Natural killer cell treated with Interleukin-12 subunit alpha and Interleukin-12 subunit beta and Interleukin-15 and Interleukin-18, amount 100 ng/mL, for 72 hours (primary cell): ENCODE measurements at places on chromosomes 5 and 9.

DNA sequence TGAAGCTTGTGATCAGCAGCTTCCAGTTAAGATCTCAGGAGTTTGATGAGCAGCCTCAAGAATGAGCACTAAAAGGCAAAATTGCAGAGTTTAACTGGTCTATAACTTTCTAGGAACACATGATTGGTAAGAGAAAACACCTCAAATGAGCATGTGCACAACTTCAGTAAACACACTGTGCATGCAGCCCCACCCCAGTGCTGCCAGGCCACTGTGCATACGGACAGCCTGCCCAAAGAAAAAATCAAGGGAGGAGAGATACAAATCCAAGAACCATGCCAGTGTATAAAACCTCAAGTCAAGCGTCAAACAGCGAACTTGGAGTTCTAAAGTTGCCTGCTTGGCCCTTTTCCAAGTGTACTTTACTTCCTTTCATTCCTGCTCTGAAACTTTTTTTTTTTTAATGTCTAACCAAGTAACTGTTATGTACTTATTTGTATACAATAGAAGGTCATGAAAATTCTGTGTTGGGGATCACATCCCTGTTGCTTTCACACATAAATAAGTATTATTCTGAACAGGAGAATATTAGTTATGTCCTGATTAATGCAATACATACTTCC, 125.6 kb upstream of the TSLP start:
- no peaks in the 10 kb centered on the region for H3K4me1 ChIP-seq
- no peak overlapping the region for H3K27ac ChIP-seq
- DNase-seq, result no peak
- H3K4me3 ChIP-seq, result no peak overlapping the region
- H3K27me3 ChIP-seq, result no peaks in the 10 kb centered on the region

DNA sequence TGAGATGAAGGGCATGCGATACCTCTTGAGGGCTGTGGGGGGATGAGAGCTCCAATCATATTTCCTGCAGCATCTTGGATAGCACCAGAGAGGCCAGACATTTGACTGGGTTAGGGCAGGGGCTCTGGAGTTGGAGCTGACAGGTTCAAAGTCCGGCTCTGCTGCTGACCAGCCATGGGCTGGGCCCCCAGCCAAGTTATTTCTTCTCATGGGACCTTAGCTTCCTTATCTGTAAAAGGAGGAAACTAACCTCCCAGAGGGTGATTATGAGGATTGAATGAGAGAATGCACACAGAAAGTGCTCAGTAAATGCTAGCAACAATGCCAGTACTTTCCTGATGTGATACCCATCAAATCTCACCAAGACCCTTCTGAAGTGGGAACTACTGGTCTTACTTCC, 65.2 kb upstream of the SLC25A51 start:
- no peaks in the 10 kb centered on the region for H3K27me3 ChIP-seq
- peaks cover 31% of the 10 kb centered on the region for H3K4me1 ChIP-seq
- H3K4me3 ChIP-seq, result no peak overlapping the region

- no peak for DNase-seq
- H3K4me1 ChIP-seq, result peaks cover 26% of the 10 kb centered on the region
- no peaks in the 10 kb centered on the region for H3K27me3 ChIP-seq
- no peaks in the 10 kb centered on the region for H3K36me3 ChIP-seq
These were observed 17.6 kb downstream of the AP3S1 start for GRCh38 chr5:115859378-115859777.

DNA sequence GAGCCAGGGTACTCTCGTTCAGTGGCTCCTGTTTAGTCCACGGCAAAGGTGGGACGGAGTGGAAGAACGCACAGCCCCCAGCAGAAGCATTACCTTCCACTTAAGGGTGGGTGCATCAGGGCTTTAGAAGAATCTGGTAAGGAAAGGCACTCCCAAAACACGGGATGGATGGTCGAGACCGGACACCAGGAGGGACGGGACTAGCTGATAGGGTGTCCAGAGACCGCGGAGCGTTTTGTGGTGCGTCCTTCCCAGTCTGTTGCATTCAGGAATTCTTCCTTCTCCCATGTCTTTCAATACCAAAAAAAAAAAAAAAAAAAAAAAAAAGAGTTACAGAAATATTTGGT, 545 bp upstream of the CTSV start:
- DNase-seq, result no peak
- no peak overlapping the region for H3K27ac ChIP-seq
- peaks cover 2% of the 10 kb centered on the region for H3K4me1 ChIP-seq

- H3K4me1 ChIP-seq, result no peaks in the 10 kb centered on the region
- no peak overlapping the region for H3K4me3 ChIP-seq
- no peak for DNase-seq
- no peaks in the 10 kb centered on the region for H3K27me3 ChIP-seq
These were observed 578.7 kb upstream of the ADAMTS16 start for GRCh38 chr5:4561403-4561802.

GRCh38 chr5:50717651-50718050, 51.2 kb downstream of the PARP8 start:
- H3K36me3 ChIP-seq, result no peaks in the 10 kb centered on the region
- peak overlapping the region; percentile 6 for H3K27ac ChIP-seq
- no peak for DNase-seq
- H3K27me3 ChIP-seq, result no peaks in the 10 kb centered on the region
- peaks cover 54% of the 10 kb centered on the region for H3K4me1 ChIP-seq

DNA sequence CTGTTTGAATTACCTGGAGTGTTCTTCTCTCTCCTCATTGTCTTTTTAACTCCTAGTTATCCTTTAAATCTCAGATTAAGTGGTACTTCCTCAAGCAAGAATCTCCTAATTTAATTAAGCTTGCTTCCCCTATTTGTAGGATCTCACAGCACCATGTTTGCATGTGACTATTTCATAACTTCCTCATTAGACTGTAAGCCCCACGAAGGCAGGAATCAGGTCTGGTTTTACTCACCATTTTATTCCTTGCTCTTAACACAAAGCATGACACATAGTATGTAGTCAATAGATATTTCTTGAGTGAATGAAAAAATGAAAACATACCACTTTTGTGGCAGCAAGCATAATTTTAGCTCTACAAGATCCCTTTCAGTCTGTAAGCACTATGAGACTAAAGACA, 1.3 kb upstream of the ERMP1 start:
- no peaks in the 10 kb centered on the region for H3K27me3 ChIP-seq
- H3K4me3 ChIP-seq, result peak overlapping the region; percentile 16
- no peak overlapping the region for H3K27ac ChIP-seq
- peaks cover 36% of the 10 kb centered on the region for H3K4me1 ChIP-seq
- no peak for DNase-seq
- H3K36me3 ChIP-seq, result no peaks in the 10 kb centered on the region

- H3K27ac ChIP-seq, result no peak overlapping the region
- DNase-seq, result no peak
- no peaks in the 10 kb centered on the region for H3K27me3 ChIP-seq
- peaks cover 4% of the 10 kb centered on the region for H3K36me3 ChIP-seq
- H3K4me1 ChIP-seq, result no peaks in the 10 kb centered on the region
These were observed 135.7 kb upstream of the COX7C start for GRCh38 chr5:86482008-86482407.

- no peak overlapping the region for H3K27ac ChIP-seq
- H3K4me1 ChIP-seq, result no peaks in the 10 kb centered on the region
- H3K36me3 ChIP-seq, result no peaks in the 10 kb centered on the region
- peaks cover 9% of the 10 kb centered on the region for H3K27me3 ChIP-seq
- no peak for DNase-seq
These were observed 35.6 kb downstream of the C9 start for GRCh38 chr5:39328731-39329130.

DNA sequence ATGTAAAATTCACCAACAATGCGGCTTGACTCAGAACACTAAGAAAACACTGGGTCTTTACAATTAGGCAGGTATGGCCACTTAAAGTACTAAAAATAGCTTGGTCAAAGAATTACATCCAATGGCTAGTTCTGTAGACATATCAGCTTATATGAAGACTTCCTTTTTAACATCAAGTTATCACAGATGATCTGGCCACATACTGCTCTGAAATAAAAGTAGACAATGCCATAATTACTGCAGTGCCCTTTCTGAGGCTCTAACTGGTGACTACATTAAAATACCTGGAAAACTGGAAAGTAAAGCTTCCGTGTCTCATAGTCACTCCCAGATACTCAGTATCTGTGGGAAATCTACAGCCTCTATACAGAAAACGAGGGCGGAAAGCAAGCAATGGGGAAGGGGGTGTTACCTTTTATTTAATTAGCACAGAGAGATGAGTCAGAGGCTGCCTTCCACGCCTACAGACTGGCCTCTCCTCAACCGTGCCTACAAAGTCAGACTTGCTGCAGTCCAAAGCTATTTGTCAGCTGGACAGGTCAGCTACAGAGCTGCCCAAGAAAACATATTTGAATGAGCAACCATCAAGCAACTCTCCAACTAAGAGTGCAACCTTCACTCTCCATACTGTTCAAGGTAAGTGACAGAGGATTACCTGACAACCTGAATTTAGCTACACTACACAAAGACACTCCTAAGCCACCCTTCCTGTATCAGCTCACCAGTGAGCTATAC, 8.7 kb downstream of the SERINC5 start:
- no peaks in the 10 kb centered on the region for H3K27me3 ChIP-seq
- peak overlapping the region; percentile 64 for H3K27ac ChIP-seq
- H3K4me1 ChIP-seq, result no peaks in the 10 kb centered on the region
- no peak for DNase-seq
- peaks cover 12% of the 10 kb centered on the region for H3K36me3 ChIP-seq

DNA sequence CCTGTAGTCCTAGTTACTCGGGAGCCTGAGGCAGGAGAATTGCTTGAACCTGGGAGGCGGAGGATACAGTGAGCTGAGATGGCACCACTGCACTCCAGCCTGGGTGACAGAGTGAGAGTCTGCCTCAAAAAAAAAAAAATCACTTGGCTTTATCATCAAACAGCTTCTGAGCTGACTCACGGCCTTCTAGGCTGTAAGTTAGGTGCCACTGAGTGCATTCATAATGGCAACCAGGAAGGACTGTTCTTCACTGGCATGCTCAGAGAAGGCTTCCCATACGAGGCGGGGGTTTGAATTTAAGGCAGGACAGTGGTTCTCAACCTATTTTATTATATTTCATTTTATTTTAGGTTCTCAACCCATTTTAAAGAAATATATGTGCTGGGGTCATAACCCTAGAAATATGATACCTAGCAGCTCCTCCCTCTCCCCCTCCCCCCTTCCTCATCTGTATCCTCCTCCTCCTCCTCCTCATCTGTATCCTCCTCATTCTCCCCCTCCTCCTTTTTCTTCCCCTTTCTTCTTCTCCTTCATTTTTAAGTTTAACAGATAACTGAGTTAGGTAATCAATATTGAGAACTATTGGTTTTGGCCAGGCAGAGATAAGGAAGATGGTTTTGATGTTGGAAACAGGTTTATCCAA, 19.0 kb upstream of the LHFPL2 start:
- no peaks in the 10 kb centered on the region for H3K4me1 ChIP-seq
- no peak overlapping the region for H3K27ac ChIP-seq
- H3K4me3 ChIP-seq, result no peak overlapping the region
- H3K36me3 ChIP-seq, result no peaks in the 10 kb centered on the region
- no peak for DNase-seq

GRCh38 chr9:109456811-109457210, 41.3 kb downstream of the PTPN3 start:
- no peak overlapping the region for H3K4me3 ChIP-seq
- H3K27me3 ChIP-seq, result peaks cover 34% of the 10 kb centered on the region
- H3K36me3 ChIP-seq, result no peaks in the 10 kb centered on the region
- H3K4me1 ChIP-seq, result no peaks in the 10 kb centered on the region
- no peak overlapping the region for H3K27ac ChIP-seq

GRCh38 chr5:1649554-1649953, 125.8 kb upstream of the LPCAT1 start:
- H3K27ac ChIP-seq, result no peak overlapping the region
- no peak overlapping the region for H3K4me3 ChIP-seq
- peaks cover 4% of the 10 kb centered on the region for H3K36me3 ChIP-seq
- no peak for DNase-seq
- H3K4me1 ChIP-seq, result no peaks in the 10 kb centered on the region
- H3K27me3 ChIP-seq, result peaks cover 30% of the 10 kb centered on the region

- no peak overlapping the region for H3K27ac ChIP-seq
- no peaks in the 10 kb centered on the region for H3K27me3 ChIP-seq
- no peaks in the 10 kb centered on the region for H3K4me1 ChIP-seq
These were observed 567.9 kb downstream of the TAF11L14 start for GRCh38 chr5:18202164-18202563.

DNA sequence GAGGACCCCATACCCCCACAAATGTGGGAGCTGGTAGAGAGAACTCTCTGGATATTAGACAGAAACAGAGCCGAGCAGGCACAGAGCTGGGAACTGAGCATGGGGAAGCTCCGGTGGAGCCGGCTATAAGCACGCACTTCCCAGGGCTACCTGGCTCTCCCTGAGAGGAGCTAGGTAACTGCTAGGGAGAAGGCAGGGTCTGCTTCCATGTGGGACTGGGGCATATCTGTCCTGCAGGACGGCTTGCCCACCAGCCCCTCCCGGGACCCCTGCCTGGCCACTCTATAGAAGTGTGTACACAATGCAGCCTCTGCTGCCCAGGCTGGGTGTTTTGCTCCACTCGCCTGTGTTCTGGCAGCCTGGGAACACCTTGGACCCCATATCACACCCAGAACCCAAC, 1537.0 kb upstream of the CDH9 start:
- no peaks in the 10 kb centered on the region for H3K27me3 ChIP-seq
- H3K36me3 ChIP-seq, result peaks cover 33% of the 10 kb centered on the region

- H3K4me3 ChIP-seq, result no peak overlapping the region
- peak overlapping the region; percentile 5 for H3K27ac ChIP-seq
- H3K36me3 ChIP-seq, result no peaks in the 10 kb centered on the region
- no peaks in the 10 kb centered on the region for H3K27me3 ChIP-seq
These were observed 27.3 kb upstream of the TCOF1 start for GRCh38 chr5:150329881-150330876.

DNA sequence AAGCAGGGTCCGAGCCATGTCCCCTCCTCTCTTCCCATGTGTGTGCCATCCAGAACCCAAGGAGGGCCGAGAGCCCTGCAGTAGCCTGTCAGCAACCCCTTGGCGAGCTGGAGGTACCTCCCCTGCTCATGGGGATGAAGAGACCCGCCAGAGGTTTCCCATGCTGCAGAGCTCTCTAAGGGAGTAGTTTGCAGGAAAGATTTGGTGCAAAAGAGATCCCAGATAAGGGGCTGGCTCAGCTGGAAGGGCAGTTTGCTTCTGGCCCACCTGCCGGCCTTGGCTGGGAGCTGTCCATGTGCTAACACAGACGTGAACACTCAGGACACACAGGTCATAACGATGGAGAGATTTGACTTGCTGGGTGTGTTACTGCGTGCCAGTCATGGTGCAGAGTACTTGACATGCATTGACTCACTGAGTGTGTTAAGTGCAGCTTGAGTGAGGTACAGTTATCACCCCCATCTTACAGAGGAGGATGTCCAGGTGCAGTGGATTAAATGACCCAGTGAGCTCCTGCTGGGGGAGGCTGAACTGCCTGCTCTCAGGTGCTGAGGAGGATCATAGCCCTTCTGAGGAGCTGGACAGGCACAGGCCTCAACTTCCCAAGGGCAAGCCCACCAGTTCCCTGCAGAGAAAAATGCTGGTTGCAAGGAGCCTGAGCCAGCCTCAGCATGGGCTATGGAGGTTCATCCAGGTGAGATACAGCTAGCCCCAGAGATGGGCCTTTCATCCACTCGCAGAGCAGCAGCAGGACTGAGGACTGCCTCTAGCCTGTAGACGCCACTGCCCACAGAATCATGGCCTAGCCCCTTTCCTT, 6.3 kb upstream of the SLC25A48 start:
- peaks cover 26% of the 10 kb centered on the region for H3K27me3 ChIP-seq
- no peaks in the 10 kb centered on the region for H3K36me3 ChIP-seq
- H3K4me1 ChIP-seq, result no peaks in the 10 kb centered on the region
- H3K27ac ChIP-seq, result no peak overlapping the region
- H3K4me3 ChIP-seq, result no peak overlapping the region
- no peak for DNase-seq

GRCh38 chr9:34170237-34170991, 8.4 kb upstream of the UBAP1 start:
- H3K4me1 ChIP-seq, result peaks cover 6% of the 10 kb centered on the region
- DNase-seq, result no peak
- no peaks in the 10 kb centered on the region for H3K27me3 ChIP-seq
